A549 treated with Mapracorat at 1 μM for 4 hours (cell line): ENCODE measurements at places on chromosomes 6 and 20. TPM values are rescaled to one million over a fixed set of nuclear protein-coding genes. Genes with fewer than 3 reads are reported as not detected.

FKBP1C gene
- total RNA-seq: 1.5 to 2.4 TPM (median 2.0 TPM) in 5 replicates

KHDC1L gene
- 0.29 TPM in 1 of 5 replicates, not detected in the others for total RNA-seq

TGM6 gene
- not detected in 5 replicates for total RNA-seq

DCDC2 gene
- 2.3 to 3.9 TPM (median 2.8 TPM) in 5 replicates for total RNA-seq

CLPSL1 gene
- total RNA-seq: not detected in 5 replicates

TPD52L1 gene
- total RNA-seq: 47.3 to 52.0 TPM (median 47.9 TPM) in 5 replicates

CAPN11 gene
- total RNA-seq: not detected in 5 replicates

SLC22A2 gene
- total RNA-seq: 0.10 to 0.15 TPM (median 0.12 TPM) in 3 of 5 replicates, not detected in the others

DDX39B gene
- total RNA-seq: 336 to 391 TPM (median 386 TPM) in 5 replicates

HLA-DPA1 gene
- total RNA-seq: not detected in 5 replicates

BPIFB6 gene
- not detected in 5 replicates for total RNA-seq

AK9 gene
- 0.86 to 1.5 TPM (median 1.1 TPM) in 5 replicates for total RNA-seq

RNF217 gene
- 4.2 to 8.0 TPM (median 6.7 TPM) in 5 replicates for total RNA-seq

TMEM217 gene
- total RNA-seq: 0.33 to 0.71 TPM (median 0.43 TPM) in 5 replicates
